ENCODE measurements at places on chromosomes 5 and 9.

GRCh38 chr9:97591535-97591934, 41.6 kb downstream of the TSTD2 start:
- no peak for DNase-seq

GRCh38 chr9:12798066-12798770, 23.4 kb downstream of the LURAP1L start:
- DNase-seq, result no peak

DNA sequence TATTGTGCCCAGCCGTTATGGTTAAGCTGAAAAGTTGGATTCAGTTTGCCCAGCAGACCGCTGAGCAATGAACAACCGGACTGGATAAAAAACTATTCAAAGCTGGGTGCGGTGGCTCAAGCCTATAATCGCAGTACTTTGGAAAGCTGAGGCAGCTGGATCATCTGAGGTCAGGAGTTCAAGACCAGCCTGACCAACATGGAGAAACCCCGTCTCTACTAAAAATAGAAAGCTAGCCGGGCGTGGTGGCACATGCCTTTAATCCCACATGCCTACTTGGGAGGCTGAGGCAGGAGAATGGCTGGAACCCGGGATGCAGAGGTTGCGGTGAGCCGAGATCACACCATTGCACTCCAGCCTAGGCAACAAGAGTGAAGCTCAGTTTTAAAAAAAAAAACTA, 318.4 kb downstream of the RAB3C start:
- DNase-seq, result no peak

DNA sequence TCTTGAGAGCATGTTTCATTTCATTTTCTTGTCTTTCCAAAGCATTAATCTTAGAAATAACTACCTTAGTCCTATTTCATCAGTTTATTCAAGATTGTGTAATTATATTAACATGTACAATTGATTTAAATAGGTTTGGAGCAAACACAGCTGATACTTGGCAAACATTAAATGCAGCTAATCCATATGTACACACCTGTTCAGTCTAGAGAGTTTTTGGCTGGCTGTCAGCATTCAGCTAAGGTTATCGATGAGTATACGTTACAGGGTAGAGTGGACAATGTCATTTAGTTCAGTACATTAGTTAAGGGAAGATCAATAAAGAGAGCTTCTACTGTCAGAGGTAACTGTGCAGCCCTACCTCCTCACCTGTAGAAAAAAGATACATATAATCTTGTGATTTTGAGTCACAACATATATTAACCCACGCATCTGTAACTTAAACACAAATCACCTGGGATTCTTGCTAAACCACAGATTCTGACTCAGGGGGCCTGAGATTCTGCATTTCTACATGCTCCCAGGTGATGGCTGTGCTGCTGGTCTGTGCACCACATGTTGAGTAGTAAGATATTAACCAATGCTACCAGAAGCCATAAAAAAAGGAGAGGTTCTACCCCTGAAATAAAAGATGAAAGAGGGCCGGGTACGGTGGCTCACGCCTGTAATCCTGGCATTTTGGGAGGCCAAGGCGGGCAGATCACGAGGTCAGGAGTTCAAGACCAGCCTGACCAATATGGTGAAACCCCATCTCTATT, 34.1 kb upstream of the PCA3 start:
- no peak for DNase-seq

GRCh38 chr9:96489482-96489979, 39.6 kb downstream of the HABP4 start:
- DNase-seq, result no peak

DNA sequence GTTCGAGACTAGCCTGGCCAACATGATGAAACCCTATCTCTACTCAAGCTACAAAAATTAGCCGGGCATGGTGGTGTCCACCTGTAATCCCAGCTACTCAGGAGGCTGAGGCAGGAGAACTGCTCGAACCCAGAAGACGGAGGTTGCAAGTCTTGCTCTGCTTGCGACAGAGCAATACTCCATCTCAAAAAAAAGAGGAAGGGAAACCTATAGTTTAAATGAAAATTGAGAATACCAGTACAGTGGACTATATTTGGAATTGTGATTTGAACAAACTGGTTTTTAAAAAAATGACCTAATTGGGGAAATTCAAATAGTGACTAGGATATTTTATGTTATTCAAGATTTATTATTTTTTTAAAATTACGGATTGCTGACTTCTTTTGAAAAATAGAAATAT, 33.2 kb downstream of the DIAPH1 start:
- no peak for DNase-seq

GRCh38 chr5:132788508-132788907, 11.5 kb upstream of the SEPTIN8 start:
- no peak for DNase-seq

DNA sequence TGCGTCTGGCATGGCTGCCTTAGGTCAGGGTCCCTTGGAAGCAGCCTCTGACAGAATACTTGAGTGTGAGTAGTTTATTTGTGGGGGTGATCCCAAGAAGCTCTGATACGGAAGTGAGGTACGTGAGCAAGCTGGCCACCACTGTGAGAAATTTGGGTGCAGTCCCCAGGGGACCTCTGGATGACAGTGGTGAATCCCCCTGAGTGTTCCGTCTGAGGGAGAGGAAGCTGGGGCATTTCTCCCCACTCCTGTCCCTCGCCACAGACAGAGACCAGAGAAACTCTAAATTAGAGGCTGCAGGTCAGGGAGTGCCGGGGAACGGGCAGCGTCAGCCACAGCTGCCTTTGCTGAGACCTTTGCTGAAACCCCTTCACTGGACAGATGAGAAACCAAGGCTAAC, 155.9 kb upstream of the COL5A1 start:
- no peak for DNase-seq

- no peak for DNase-seq
Measured at GRCh38 chr5:33369485-33370465, 71.0 kb upstream of the TARS1 start.

- DNase-seq, result no peak
Measured at GRCh38 chr9:119701651-119702050, 332.4 kb upstream of the BRINP1 start.

GRCh38 chr9:25658571-25658970, 19.7 kb downstream of the TUSC1 start:
- no peak for DNase-seq

GRCh38 chr5:39217365-39218281, 1.7 kb downstream of the FYB1 start:
- DNase-seq, result peak; percentile 88

DNA sequence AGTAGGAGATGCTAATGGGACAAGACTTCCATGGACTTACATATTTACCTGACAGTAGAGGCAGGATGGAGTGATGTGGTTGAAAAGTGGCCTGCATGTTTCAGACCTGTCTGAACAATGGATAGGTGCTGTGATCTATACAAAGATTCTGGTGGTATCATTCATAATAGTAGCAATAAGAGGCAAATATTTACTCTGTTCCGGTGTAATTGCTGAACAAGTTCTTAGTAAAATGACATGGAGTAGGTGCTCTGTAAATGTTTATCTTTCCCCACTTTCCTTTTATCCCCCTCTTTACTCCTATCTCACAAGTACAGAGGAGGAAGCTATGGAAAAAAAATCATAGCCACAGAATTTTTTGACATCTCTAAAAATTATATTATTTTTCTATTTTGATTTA, 159.0 kb upstream of the SLC12A2 start:
- no peak for DNase-seq

GRCh38 chr5:113367586-113367985, 67.2 kb downstream of the TSSK1B start:
- DNase-seq, result no peak

DNA sequence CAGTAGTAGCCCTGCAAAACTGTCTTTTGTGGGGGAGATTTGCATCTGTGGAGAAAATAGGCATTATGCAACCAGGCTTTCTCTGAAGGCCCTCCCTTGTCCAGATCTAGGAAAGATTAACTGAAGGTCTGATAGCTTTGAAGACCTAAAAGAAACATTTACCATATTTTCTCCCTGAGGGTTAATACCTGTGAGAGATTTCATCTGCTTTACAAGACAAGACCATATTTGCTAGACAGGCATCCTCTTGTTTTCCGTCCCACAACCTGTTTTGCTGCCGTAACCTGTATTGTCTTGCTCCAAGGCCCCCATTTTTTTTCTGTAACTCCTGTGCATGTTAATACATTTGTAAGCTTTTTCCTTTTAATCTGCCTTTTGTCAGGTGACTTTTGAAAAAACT, 1985.2 kb upstream of the CDH9 start:
- no peak for DNase-seq

GRCh38 chr9:2208991-2209390, 193.8 kb downstream of the SMARCA2 start:
- DNase-seq, result no peak

DNA sequence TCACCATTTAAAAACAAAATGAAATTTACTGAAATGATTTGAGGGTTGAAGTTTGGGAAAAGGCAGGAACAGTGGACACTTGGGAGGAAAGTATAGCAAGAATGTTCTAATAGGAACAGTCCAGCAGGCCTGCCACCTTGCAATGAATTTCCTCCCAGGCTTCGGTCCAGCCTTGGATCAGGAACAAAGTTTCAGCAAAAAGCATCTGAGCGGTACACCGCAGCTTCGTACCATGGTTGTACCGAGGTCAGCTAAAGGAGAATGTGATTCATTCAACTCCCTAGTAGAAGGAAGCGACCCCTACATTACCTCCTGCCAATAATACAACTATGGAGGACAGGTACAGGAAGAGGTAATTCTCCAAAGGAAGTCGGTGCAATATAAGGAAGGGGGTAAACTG, 111.4 kb downstream of the ENC1 start:
- DNase-seq, result no peak

DNA sequence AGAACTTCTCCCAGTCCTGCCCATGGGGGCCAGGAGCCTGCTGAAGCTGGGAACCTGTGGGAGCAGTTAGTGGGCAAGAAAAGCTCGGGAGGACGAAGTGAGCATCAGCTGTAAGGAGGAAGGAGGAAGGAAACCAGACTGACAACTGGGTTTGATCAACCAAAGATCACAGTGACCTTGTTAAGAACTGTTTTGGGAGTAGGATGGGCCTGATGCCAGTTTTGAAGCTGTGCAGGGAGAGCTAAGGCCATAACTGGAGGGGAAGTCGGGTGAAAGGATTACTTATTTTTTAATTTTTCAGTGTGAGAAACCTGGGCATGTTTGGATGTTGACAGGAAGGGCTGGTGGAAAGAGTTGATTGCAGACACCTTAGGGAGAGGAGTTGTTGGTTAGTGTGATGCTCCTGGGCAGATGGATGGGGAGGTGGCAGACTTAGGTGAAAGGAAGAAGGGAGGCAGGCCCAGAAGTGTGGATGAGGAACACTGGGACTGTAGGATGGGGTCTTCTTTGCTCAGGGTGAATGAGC, 58.3 kb upstream of the KLF4 start:
- no peak for DNase-seq

- DNase-seq, result no peak
Measured at GRCh38 chr5:88883836-88884607, 1.0 kb upstream of the MEF2C start.

- peak; percentile 30 for DNase-seq
Measured at GRCh38 chr5:154653418-154653763, 101.8 kb upstream of the LARP1 start.

DNA sequence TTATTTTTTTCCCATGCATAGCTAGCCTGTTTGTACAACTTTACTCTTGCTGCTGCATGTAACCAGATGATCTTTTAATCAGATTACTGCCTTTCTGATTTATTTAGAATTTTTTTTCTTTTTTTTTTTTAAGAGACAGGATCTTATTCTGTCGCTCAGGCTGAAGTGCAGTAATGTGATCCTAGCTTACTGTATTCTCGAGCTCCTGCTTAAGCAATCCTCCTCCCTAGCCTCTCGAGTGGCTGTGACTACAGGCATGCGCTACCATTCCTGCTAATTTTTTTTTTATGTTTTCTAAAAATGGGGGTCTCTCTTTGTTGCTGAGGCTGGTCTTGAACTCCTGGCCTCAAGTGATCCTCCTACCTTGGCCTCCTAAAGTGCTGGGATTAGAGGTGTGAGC, 9.6 kb downstream of the DCP2 start:
- DNase-seq, result no peak

DNA sequence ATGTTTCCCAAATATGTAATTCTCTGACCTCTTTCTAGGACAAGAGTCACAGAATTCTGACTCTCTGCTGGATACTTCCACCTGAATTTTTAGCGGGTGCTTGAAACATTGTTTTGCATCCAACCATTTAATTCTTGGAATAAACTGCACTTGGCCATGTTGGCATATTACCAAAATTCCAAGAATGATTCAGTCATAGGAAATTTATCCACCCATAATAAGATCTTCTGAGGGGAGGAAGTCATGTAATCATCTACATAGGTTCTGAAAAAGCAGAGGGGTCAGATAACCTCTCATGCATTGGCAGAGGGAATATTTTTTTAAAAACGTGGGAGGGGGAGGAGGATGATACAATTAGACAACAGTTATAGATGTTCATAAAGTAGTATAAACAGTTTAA, 156.9 kb downstream of the PAM start:
- no peak for DNase-seq

GRCh38 chr5:144369006-144369405, 198.3 kb downstream of the KCTD16 start:
- DNase-seq, result no peak

GRCh38 chr5:125375143-125375542, 628.7 kb upstream of the ZNF608 start:
- no peak for DNase-seq

- DNase-seq, result no peak
Measured at GRCh38 chr9:82128011-82128696, 139.6 kb downstream of the SPATA31D1 start.

DNA sequence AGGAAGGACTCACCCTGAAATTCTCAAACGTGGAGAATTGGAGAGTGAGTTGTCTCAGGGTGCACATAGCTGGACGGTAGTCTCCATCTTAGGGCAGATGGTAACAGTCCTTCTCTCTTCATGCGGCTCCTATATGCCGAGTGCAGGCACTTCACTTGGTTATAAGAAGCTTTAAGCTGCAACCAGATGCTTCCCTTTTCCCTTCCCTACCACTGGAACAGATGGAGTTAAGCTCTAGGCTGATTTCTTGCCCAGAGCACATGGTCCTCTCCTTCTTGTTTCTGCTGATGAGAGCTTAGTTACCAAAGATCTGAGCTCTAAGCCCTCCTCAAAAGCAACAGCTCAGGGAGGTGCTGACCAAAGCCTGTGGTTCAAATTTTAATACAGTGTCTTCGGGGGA, 355.7 kb downstream of the ARHGEF28 start:
- no peak for DNase-seq

- no peak for DNase-seq
Measured at GRCh38 chr9:116608064-116608463, 79.0 kb upstream of the TRIM32 start.

- no peak for DNase-seq
Measured at GRCh38 chr5:66805514-66806430, 209.6 kb downstream of the MAST4 start.

DNA sequence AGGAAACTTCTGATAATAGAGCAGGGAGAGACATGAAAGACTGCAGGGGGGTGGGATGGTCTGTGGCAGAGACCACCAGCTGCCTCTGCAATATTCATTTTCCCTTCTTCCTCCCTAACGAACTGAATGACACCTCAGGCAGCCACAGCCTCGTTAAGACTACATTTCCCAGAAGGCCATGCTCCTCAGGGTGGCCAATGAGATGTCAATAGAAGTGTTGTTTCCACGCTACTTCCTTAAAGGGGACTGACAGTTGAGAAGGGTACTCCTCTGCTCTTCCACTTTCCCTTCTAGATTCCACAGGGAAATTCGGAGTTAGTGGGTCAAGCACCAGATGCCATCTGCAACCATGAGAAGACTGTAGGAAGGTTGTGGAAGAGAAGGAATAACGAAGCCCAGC, 52.0 kb upstream of the DAPK1 start:
- DNase-seq, result no peak

- DNase-seq, result peak; percentile 87
Measured at GRCh38 chr5:140725799-140726471, 25.7 kb downstream of the ZMAT2 start.

GRCh38 chr5:135034236-135034962, 371 bp upstream of the PITX1 start:
- DNase-seq, result no peak

GRCh38 chr5:132272311-132273210, 15.1 kb downstream of the PDLIM4 start:
- peak; percentile 88 for DNase-seq
